ENCODE measurements at places on chromosomes 6 and 20.
A peak's percentile ranks its signal among the peaks of the same experiment; 100 is the strongest.

DNA sequence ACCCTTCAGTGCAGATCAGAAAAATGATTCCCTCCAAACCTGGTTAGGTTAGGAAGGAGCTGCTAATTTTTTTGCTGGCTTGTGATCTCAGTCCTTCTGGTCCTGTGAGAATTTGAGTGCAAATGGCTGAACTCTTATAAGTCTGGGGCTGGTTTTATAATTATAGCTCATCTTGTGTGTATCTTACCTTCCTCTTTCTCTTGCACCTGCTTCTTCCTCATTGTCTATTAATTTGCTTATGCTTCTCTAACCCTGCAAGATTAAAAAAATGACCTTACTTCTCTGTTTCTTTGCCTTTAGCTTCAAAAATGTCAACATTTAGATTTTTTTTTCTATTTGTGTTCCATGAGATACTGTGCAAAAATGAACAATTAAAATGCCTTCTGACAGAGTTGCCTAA is 576.2 kb downstream of the DHX35 start:
- DNase-seq = no peak

GRCh38 chr6:48067148-48067712 is 43.8 kb downstream of the PTCHD4 start:
- no peak for DNase-seq

DNA sequence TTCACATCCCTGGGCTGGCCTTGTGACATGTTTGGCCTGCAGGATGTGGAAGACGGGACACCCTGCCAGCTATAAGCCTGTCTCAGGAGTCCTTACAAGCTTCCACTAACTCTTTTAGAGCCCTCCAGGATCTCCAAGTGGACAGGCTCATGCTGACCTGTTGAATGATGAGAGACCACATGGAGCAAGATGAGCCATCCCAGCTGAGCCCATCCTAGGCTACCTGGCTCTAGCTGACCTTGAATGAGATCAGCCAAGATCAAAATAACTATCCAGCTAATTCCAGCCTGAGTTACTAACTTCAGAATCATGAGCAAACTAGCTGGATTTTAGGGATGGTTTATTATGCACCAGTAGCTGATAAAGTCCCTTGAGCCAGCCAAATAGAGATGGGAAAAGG is 169.5 kb downstream of the TFAP2C start:
- no peak for DNase-seq

GRCh38 chr6:27591699-27592480 is 119.0 kb upstream of the ZNF184 start:
- DNase-seq = no peak

DNA sequence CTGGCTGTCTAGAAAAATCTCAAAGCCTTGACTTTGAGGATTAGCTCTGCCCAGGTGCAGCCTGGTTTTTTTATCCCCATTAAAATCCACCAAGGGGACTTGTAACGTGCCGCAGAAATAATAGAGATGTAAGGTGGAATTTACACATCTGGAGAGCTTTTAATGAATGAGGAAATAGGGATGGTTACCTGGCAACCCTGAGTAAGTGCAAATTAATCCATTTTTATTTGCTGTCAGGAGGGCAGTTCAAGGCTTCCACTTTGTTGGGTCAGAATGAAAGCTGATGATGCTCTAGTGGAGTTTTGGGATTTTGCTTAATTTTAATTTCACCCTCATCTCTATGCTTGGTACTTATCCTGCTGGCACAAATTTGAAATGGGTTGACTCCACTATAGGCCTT is 163.4 kb upstream of the CEP162 start:
- DNase-seq = no peak

DNA sequence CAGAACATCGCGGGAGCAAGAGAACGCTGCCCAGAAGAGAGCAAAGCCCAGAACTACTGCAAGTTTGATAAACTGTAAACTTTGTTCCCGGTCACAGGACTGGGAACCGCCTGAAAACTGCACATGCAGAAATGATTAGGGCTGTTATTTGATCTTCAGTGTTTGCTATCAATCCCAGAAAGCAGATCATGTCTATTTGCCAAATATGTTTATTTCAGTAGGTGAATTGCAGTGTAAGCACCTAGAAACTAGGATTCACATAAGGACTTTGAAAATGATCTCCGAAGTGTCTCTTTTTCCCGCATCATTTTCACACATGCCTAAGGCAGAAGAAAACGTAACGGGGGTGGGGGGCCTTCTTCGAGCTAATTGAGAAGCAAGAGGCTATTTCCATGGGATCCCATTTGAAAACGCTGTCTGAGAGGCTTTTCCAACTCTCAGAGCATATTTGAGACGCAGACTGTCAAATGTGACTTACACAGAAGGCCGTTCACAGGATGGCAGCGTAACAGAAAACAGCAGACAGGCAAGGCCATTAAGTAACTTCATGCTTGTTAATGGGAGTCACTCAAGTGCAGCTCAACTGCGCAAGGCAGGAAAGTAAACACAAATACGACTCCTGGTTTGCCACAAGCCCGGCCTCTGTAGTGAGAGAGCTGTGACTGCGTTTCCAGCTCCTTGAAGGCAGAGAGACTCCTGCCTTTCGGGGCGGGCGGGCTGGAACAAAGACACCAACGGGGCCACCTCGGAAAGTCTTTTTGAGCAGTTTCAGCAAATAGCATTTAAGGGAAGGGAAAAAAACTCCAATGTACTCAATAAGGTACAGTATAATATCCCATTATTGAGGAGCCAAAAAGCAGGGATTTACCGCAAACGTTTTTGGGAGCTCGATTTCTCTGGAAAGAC is 144.7 kb upstream of the ZNF217 start:
- DNase-seq = no peak

- no peak for DNase-seq
Measured at GRCh38 chr6:44809258-44809657, 421.8 kb downstream of the CDC5L start.

GRCh38 chr6:48584846-48585245 is 473.8 kb upstream of the PTCHD4 start:
- no peak for DNase-seq

GRCh38 chr20:64196847-64197306 is 32.6 kb downstream of the MYT1 start:
- DNase-seq = no peak

DNA sequence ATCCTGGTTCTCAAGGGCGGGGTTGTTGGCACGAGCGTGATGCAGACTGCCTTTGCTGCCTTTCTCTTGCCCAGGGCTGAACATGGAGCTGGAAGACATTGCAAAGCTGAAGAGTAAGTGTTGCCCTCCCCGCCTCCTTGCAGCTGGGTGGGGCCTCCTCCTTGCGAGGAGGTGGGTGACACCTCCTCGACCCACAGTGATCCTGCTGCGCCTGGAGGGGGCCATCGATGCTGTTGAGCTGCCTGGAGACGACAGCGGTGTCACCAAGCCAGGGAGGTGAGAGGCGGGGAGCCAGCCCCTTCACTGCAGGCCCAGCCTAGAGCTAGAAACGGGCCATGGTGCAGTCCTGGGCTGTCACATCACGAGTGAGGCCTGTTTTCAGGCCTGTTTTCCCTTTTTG is 18.4 kb upstream of the TNFRSF6B start:
- no peak for DNase-seq

DNA sequence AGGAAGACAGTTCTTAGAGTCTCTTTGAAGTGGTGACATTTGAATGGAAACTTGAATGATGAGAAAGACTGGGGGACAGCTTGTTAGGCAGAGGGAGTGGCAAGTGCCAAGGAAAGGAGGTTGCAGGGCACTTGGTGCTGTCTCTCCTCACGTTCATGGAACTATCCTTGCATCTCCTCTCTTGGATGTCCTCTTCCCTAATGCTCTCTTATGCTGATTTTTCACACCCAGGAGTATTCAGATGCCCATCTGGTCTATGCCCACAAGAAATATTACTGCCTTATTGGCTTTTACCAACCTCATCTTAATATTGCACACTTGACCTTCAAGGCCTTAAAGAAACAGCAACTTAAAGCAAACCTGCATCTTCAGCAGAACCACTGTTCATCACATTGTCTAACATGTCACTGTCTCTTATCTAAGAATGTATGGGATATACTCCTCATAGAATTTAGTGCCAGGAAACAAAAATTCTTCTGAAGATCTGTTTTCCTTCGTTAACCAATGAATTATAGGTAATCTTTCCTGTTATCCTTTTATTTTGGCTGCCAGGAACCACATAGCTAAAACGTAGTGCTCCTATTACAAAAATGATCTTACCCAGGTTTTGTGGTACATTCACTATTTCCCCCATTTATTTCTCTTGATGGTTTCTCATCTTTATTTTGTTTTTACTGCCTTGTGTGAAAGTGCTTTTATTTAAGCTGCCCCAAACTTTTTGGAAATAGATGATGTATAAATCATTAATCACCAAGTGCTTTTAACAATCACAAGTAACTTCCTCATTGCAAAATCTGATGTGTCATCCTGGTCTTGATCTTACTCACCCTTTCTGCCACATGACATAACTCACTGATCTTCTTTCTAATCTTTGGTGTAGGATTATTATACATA is 12.8 kb downstream of the RGS17 start:
- DNase-seq = no peak

DNA sequence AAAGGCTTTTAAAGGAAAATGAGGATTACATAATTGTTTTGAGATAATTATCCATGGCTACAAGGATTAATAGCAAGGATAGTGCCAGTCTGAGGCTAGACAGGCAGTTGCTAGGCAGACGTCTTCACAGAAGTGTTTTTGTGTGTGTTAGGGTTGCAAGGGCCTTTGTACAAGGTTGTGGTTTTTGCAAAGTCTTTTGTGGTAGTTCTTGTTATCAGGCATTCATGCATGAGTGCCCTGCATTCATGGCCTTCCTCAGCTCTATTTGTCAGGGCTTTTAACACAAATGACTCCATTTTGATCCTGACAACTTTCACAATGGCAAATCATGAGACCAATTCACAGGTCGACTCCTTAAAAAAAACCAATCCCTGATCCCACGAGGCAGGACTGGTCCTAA is 68.1 kb upstream of the TXNDC5 start:
- DNase-seq = no peak

- no peak for DNase-seq
Measured at GRCh38 chr6:148817689-148818088, 70.9 kb downstream of the UST start.

DNA sequence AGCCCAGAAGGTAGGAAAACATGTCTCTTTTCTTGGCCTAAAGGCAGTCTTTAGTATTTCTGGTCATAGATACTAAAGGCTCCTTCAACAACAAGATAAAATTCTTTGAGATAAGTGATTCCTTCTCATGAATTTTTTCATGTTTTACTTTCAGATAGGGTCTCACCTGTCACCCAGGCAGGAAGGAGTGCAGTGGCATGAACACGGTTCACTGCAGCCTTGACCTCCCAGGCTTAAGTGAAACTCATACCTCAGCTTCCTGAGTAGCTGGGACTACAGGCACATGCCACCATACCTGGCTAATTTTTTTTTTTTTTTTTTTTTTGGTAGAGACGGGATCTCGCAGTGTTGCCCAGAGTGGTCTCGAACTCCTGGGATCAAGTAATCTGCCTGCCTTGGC is 9.1 kb downstream of the PNLDC1 start:
- no peak for DNase-seq

DNA sequence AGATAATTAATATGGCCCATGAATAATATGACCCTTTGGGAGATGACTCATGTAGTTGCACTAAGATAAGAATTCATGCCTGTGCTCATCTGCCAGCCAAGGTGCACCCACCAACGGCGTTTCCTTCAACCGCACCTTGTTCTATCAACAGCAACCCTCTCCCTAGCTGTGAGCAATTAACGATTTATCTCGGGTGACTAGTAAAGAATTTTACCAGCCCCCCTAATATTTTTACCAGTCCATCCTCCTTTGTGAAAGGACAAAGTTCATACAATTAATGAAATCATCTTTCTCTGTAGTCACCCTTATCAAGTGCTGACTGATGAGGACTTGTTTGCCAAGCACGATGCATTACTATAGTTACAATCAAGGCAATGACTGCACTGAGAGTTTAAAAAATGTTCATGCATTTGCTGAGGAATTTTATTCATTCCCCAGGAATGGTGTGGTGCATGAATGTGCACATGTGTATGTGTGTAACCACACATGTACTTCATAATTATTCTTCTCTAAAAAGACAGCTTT is 118.7 kb downstream of the SMOC2 start:
- DNase-seq = no peak

DNA sequence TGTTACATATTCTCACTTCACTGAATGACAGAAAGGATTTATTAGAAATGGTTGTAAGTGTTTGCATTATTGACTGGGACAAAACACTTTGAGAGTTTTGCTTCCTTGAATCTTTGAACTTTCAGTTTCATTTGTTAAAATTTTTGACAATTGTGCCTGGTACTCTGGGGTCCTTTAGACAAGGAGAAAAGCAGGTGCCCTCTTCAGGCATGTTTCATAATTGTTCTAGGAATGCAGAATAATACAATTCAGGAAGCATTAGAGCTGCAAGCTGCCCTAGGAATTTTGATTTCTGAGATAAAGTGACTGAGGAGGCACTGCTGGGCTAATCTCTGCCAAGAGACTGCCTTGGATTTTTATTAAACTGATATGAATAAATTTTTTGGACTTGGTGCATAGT is 49.7 kb downstream of the TOP1 start:
- no peak for DNase-seq

- no peak for DNase-seq
Measured at GRCh38 chr6:2957696-2958330, 13.6 kb downstream of the SERPINB6 start.

GRCh38 chr6:143026696-143027449 is 33.8 kb upstream of the AIG1 start:
- DNase-seq = peak; percentile 50

DNA sequence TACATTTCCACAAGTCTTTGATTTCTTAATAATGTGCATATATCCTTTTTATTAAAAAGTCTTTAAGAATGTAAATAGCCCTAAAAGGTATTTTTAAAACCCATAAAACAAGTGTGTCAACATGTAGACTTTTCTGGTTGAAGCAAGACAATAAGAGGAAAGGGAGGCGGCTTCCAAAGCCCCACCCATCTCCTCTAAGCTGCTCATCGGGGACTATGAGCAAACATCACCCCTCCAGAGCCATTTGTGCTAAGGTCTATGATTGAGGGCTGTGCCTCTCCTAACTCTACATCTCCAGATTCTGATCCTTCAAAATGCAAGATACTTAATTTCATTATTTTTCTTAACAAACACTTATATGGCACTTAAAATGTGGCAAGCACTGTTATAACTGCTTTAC is 2.5 kb upstream of the NAA20 start:
- DNase-seq = no peak

DNA sequence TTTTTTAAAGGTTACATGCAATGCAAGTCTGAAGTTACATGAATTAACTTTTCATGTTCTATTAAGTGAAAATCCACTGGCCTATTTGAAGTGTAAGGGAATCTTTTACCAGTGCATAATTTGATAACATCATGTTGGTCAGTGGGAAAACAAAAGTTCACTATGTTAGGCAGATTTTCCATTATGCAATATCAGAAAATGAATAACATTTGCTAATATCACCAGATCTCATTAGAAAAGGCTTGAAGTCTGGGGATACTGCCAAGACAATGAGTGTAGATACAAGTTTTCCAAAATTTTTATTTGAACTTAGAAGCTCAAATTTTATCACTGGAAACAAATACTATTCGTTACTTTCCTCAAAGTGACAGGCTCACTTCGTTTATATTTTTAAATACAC is 296.4 kb upstream of the CDH4 start:
- no peak for DNase-seq

- DNase-seq = no peak
Measured at GRCh38 chr6:129696843-129697242, 13.1 kb downstream of the ARHGAP18 start.
